Mucosa of descending colon (tissue), 3 donors: ENCODE measurements at places on chromosomes 3 and 15. TPM values are rescaled to one million over a fixed set of nuclear protein-coding genes. Genes with fewer than 3 reads are reported as not detected.

- DNase-seq = peak; percentile 77
These were observed 54.2 kb downstream of the CCDC54 start for GRCh38 chr3:107431246-107432012.

DNA sequence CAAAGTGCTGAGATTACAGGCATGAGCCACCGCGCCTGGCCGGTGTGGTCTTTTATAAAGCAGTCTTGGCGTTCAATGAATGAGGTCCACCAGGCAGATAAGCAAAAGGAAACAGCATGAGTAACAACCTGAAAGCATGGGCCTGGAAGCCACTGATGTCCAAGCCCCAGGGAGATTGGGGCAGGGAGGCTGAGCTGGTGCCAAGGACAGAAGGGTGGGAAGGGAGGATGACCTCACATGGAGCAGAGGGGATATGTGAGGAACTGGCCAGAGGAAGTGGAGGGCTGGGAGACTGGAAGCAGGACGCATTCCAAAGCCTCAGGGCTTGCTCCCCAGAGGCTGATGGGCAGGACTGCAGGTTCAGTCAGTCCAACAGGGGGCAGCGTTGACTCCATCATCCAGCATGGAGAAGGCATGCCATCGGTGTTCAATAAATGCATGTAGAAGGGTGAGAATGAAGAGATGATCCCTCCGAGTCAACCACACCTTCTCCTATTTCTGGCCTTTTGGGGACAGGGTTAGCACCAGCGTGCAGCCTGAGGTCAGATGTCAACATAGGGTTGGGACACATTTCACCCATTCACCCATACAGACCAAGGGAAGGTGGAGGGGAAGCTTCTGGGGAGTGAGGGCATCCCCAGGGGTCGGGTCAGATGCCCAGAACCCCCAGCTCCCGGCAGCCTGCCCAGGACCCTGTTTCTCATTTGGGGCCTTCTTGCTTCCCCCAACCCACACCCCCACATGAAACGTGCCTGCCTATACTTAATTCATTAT lies 14.8 kb downstream of the MYL3 start:
- DNase-seq = peak; percentile 40

DNA sequence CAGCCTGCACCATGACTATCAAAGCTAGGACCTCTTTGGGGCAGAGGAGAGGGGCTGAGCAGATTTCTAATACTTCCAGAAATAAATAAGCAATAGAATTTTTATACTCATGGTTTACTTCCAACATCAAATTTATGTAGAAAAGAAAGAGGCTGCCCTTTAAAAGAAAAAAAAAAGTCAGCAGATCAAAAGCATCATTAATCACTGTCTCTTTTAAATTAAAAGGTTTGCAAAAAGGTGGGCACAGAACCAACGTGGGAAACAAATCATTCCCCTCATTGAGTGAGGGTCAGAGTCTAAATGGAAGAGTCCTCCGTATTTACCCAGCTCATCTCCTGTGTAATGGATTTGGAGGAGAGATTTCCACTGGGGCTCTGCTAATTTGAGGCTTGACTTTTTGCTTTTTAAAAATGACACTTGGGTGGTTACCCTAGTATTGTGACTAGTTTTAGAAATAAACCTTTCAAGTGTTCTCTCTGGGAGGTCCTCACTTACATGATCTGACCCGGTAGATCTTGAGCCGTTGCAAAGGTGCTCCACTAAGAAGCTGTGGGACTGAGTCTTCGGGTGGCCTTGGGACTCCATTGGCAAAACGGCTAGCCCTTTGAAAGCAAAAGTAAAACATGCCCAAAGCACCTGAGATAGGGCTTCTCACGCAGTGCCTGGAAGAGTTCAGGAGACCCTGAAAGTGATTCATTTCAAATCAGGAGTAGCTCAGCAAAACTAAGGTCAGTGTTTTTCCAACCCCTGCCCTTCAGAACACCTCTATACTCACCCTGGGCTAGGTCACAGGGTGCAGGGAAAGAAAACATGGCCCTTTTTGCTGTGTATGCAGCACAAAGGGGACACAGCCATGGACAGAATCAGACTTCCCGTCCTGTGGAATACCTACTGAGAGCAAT lies 320.9 kb downstream of the FOXP1 start:
- no peak for DNase-seq

- DNase-seq = no peak
These were observed 1004.1 kb downstream of the TBL1XR1 start for GRCh38 chr3:176193032-176193730.

GRCh38 chr3:53044711-53045517 lies 959 bp downstream of the SFMBT1 start:
- DNase-seq = peak; percentile 61

- DNase-seq = peak; percentile 57
These were observed 45.1 kb downstream of the APH1B start for GRCh38 chr15:63322541-63322940.

DNA sequence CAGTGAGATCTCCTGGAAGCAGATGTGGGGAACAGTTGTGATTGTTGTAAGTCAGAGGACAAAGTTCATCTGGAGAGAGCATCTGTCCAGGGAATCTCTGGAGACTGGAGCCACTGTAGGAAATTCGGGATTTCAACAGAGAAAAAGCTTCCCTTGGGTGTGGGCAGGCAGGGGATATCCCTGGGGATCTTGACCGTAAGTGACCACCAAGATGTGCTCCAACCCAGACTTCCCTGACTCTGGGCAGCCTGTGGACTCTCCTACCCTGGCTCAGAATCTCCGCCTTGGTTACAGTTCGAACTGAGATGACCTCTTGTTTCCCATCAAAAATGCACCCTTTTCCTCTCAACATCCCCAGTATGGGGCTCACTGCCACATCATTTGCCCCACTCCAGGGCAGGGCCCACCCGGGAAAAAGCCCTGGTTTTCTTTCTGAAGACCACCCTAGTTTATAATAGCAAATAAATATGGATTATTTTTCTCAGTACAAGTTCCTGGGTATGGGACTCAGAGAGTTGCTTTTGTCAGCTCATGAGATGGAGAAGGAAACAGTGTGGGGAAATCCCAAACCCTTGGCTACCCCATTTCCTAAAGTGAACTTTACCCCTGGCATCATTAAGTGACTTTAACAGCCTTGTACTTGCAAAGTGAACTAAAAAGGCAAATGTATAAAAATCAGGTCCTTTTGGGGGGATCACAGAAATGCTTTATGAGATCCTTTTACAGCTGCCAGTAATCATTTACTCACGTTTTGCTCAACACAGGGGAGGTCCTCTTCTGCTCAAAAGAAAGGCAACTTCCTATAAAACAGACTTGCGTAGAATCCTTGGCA lies 89.9 kb downstream of the CCNL1 start:
- DNase-seq = no peak

- no peak for DNase-seq
These were observed 158.3 kb downstream of the SV2B start for GRCh38 chr15:91258415-91258759.

- no peak for DNase-seq
These were observed 207.1 kb downstream of the UACA start for GRCh38 chr15:70556151-70556741.

DNA sequence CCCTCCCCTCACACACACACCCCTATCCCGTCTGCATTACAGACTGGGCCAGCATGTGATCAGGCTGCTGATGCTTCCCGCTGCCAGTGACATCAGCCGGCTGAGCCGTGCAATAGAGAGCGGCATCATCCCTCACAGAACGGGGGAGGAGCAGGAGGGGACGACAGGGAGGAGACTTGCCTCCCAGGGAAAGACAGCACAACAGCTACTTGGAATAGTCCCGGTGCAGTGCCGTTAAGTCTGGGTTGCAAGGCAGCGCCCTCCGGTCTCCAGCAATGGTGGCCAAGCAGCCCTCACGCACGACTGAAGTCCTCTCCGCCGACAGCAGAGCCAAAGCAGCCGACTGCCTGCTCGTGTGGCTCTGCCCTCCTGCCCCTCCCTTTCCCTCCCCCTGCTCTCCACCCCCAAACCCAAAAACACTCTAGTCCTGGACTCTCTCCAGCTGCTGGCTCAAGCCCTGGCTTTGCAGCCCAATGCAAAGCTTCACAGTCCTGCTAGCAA lies 31.5 kb upstream of the RPS17 start:
- peak; percentile 35 for DNase-seq

DNA sequence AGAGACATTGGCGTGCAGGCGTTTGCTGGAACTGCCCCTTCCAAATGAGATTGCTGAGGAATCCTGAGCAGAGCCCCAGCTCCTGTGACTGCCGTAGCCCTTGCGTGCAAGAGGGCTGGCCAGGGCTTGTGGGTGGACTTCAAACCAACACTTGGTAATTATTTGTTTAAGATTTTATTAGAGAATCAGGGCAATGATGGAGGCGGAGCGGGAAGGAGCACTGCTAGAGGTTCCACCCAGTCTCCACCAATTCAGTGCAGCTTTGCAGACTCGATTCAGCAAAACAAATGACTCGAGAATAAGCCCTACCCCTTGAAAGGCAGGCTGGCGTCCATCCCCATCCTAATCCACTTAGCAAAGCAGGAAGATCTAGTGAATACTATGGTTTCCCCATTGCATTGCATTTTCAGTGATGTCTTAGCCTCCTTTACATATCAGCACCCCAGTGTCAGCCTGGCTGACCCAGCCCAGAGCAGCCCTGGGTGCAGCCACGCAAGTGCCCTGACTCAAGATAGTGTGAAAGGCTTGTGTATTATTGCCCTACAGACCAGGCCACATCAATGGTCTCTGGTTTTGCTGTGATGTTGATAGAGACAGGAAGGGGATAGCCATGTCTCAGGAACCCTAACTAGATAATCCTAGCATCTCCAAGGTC lies 26.0 kb downstream of the GLDN start:
- DNase-seq = no peak

DNA sequence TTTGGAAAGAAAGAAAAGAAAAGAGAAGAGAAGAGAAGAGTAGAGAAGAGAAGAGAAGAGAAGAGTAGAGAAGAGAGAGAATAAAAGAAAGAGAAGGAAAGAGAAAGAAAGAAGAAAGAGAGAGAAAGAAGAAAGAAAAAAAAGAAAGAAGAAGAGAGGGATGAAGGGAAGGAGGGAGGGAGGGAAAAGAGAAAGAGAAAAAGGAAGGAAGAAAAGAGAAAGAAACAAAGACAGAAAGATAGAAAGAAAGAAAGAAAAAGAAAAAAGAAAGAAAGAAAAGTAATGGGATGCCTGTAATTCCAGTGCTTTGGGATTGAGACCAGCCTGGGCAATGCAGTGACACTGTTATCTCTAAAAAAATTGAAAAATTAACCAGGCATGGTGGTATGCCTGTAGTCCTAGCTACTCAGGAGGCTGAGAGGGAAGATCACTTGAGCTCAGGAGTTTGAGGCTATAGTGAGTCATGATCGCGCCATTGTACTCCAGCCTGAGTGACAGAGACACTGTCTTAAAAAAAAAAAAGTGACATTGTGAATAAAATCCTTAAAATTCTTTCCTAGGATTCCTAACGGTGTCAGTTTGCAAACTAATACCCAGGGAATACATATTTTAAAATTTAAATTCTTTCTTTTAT lies 1.7 kb downstream of the RASL12 start:
- no peak for DNase-seq

GRCh38 chr15:70235347-70235746 lies 137.6 kb upstream of the TLE3 start:
- no peak for DNase-seq

DNA sequence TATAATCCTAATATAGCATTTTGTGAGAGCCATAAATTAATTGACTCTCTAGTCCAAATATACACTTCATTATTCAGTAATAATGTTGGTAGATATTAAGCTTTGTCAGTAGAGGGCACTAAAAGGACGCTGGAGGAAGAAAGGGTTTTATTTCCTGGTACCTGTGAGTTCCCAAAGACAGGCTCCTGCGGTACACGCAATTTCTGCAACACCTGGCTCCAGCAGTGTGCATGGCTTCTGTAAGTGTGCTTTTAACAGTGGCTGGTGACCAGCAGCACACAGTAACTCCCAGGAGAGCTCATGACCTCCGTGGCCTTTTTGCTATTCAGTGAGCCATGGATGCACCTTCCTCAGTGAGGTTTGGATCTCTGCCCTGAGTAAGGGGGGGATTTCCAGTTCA lies 338.3 kb upstream of the ZNF385D start:
- peak; percentile 16 for DNase-seq

- DNase-seq = peak; percentile 63
These were observed 134.7 kb downstream of the TPRA1 start for GRCh38 chr3:127455541-127456450.

DNA sequence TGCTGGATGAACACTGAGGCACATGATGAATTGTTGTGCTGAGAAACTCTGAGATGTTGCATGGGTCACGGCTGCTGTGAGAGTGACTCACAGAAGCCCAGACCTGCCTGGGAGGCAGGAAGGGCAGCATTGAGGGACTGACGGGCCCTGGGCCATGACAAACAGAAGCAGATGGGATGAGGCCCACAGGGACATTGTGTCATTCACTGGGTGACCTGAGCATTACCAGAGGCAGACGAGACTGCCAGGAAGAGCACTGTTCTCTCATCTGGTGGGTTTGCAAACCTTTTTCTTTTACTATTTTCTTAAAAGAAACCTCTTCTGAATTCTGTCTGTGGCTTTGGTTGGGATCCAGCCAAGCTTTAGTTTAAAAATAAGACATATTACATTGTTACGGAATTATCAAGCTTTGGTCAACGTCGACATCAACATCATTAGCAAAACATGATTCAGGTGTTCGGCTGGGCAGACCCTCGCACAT lies 67.8 kb downstream of the BDH1 start:
- DNase-seq = no peak

- no peak for DNase-seq
These were observed 7.9 kb downstream of the TNIK start for GRCh38 chr3:171452328-171452727.

DNA sequence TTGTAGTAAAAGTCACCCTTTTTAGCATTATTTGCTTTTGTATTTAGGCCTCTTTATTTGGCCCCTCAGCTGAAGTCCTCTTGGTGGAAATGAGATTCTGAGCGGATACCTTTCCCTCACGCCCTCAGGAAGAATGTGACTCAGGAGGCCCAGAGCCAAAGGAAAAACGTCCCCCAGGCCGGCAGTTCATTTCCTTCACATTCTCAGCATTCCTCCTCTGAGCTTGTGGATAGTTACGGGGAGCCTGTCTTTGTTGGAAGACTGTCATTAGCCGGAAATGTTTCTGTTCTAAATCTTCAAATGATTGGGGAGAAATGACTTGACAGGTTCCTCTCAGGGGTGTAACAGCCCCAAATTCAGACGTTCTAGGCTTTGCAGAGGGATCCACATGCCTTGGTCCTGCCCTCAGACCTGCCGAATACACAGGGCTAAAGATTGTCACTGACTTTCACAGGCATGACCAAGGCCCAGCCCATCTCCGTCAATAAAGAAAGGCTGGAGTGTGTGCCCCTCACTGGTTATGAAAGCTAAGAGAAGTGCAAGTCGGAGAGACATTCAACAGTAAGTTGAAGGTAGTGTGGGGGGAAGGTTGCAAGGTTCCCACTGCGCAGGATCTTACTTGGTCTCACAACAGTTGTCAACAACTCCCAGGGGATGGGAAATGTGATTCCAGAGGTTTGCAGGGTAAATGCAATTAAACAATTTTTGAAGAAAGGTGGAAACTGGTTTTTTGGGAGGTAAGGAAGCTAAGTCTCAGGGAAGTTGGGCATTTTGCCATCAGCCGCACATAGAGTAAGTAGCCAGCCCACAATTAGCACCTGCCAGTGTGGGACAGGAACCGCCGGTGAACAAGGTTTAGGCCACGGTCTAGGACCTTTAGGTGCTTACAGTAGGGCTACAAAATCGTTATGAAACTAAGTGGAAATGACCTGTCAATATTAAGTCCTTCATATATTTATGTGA lies 39.7 kb upstream of the MYZAP start:
- no peak for DNase-seq

GRCh38 chr3:2485027-2485375 lies 386.3 kb downstream of the CNTN4 start:
- no peak for DNase-seq

ADAMTS17 gene
- 5.2 TPM for total RNA-seq

MAP2K1 gene
- total RNA-seq = 44.0 TPM

RGMA gene
- 10.6 TPM for total RNA-seq
